ENCODE measurements at places on chromosomes 11 and 22.

GRCh38 chr11:91220476-91221202, 997.8 kb upstream of the CHORDC1 start:
- no peak for DNase-seq

DNA sequence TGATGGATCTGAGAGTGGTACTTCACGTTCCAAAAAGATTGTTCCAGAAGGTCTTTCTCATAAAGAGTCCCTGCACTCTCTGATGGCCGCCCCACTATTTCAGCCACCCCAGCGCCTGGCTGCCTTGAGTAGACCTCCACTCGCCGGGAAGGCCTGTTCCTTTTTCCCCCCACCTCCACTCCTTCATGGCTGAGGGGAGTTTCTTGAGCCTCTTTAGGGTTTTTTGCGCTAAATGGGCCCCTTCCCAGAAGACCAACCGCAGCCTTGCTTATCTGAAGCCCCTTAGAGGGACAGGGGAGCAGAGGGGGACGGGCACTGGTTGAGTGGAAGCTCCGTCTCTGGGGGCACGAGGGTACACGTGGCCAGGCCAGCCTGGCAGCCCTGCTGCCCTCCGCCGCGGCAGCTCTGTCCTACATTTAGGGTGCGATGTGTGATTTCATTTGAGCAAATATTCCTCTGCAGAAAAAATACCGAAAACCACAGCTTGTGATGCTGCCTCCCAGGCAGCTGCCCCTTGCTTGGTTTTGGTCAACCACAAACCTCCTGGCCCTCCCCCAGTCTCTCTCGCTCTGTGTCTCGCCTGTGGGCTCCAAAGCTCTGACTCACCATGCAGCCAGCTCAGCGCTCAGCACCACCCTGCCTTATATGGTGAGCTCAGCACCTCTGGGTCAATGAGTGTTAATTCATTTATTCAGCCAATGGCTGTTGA, 88.7 kb downstream of the TP53I11 start:
- peak; percentile 82 for DNase-seq

DNA sequence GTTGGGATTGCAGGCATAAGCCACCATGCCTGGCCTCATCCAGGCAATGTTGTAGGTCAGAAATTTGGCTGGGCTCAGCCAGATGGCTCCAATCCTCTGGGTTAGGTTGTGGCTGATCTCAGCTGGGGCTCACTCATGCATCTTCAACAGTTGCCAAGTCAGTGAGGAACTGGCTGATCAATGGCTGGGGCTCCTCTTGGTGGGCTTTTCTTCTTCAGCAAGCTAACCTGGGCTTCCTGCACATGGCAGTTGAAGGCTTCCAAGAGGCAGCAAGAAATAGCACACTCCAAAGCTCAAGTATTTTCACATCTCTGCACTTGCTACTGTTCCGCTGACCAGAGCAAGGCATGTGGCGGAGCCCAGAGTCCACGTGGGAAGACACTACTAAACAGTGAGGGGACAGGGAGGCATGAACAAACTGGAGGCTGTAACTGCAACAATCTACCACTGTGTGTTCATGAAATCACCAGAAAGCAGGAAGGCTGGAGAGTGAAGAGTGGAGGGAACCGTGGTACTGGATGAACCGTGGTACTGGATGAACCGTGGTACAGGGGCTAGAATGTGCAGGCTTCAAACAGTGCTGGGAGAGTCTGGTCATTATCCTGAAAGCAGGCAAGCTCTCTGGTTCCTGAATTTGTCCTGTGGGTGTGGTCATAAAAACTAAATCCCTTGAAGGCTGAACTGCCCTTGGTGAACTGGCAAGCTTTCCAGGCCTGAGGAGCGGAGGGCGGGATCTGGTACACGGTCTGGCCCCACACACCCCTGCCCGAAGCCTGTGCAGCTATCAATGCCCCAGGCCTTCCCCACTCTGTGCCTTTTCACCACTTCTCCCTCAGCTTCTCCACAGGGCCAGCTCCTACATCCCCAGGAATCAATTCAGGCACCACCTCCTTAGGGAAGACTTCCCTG, 20.2 kb downstream of the CHST1 start:
- DNase-seq: no peak

DNA sequence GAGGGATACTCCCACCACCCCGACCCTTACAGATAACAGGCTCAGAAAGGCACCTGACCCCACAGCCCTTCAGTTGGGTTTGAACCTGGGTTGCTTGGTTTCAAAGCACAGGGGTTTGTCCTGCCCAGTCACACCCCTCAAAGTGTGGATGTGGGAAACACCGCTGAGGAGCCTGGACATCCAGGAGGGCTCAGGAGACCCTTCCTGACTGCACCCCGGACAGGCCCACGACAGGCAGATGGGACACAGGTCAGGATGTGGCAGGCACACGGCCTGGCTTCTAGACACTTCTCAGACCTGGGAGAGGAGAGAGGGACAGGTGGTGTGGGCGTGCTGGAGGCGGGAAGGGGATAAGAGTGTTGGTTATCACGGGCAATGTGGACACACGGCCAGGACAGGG, 932.3 kb downstream of the BRD1 start:
- DNase-seq: no peak

- DNase-seq: no peak
Observed at GRCh38 chr11:7253800-7254199, 2.1 kb downstream of the SYT9 start.

- no peak for DNase-seq
Observed at GRCh38 chr11:3132831-3133260, 32.3 kb downstream of the OSBPL5 start.

- no peak for DNase-seq
Observed at GRCh38 chr11:113579292-113579940, 104.2 kb upstream of the DRD2 start.

- no peak for DNase-seq
Observed at GRCh38 chr22:48105259-48105658, 1342.8 kb downstream of the TBC1D22A start.

DNA sequence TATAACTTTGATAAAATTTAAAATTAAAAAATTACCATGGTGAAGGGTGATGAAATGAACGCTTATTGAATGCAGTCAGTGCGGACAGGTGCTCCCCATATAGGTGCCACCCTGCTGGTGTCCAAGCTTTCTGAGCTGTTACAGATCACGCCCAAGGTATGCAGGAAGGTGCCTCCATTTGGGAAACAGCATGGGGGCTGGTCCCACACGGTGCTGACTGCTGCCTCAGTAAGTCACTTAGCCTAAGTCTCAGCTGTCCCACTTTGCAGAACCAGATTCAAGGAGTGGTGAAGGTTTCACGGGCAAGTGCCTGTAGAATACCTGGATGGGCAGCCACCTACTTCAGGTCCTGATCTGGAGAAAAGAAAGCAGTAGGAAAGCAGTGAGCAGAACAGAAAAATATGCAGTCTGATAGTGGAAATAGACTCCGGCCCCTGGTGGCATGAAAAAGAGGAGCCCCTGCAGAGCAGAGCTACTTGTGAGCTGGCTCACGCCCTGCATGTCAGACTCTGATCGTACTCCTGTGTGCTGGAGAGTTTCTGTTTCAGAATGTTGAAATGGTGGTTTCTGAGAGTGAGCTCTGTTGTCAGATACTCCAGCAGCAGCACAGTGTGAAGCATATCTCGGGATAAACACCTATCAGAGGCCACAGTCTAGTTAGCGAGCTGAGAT, 33.2 kb downstream of the ADORA2A start:
- no peak for DNase-seq

DNA sequence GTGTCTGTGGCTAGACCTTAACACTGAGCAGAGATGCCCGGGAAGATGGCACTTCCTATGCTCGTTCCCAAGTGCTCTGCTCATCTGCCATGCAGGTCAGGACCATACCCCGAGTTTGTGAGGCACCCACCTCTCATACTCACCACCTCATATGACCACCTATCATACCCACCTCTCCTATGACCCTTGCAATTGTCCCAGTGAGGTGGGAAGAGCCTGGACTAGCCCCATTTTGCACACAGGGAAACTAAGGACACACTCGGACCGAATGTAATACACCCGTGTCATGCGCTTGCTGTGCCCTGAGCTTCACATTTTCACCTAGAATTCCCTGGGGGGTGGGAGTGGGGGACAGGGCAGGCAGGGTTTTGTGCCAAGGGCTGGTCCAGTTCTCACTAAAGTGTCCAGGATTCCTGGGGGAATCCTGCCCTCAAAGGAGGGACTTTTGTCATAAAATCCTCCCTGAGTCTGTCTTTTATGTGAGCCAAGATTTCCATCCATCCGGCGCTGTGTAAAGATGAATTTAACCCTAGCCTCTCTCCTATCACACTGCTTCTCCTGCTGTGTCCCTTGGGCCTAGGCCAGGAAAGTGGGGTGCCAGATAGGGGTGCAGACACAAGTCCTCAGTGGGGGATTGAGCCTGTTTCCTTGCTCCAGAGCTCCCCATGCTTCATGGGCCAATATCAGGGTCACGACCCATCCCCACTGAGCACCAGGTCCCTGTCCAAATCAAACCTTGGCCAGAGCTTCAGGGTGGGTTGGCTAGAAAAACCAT, 20.0 kb downstream of the TPBGL start:
- no peak for DNase-seq

DNA sequence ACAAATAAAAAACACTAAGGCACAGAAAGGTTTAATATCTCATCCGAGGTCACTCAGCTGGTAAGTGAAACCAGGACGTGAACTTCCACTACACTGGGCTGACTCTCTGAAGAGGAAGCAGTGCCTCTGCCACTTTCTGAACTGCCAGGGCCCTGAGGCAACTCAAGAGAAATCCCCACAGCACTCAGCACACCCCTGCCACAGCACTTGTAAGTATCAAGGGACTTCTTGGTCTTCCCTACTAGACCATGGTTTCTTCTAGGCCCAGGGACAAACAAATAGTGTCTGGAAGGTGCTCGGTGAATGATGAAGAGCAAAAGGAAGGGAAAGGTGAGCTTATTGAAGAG, 49.7 kb downstream of the RPL27A start:
- no peak for DNase-seq

GRCh38 chr11:103529181-103529684, 420.0 kb downstream of the DYNC2H1 start:
- no peak for DNase-seq

DNA sequence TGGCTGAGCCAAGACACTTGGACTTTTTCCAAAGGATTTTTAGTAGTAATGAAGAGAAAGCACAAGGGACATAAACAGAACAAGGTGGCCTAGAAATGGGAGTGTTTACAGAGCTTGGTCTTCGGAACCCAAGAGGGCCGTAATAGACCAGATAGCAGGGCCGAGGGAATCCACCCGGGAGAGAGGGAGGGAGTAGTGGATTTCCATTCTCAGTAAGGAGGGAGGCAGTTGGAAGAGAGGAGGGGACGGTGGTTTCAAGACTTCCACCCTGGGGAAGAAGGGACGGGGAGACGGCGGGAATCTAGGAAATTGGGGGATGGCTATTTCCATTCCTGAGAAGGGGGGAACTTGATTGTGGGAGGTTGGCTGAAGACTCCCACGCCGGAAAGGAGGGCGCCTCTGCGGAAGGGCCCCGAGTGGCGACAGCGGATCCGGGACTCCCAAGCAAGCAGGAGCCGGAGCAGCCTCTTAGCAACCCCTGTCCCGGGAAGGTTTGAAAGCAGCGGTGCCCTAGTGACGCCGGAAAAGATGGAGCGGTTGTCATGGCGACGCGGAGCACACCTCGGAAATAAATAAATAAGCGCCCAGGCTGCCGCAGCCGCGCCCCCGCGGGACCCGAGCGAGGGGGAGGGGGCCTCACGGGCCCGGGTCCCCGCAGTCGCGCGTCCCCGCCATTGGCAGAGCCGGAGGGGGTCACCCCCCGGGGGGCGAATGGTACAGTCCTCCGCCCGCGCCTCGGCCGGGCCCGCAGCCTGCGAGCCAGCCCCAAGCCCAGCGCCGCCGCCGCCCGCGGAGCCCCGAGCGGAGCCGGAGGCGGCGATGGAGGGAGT, 31.6 kb downstream of the EIF3F start:
- DNase-seq: peak; percentile 36

DNA sequence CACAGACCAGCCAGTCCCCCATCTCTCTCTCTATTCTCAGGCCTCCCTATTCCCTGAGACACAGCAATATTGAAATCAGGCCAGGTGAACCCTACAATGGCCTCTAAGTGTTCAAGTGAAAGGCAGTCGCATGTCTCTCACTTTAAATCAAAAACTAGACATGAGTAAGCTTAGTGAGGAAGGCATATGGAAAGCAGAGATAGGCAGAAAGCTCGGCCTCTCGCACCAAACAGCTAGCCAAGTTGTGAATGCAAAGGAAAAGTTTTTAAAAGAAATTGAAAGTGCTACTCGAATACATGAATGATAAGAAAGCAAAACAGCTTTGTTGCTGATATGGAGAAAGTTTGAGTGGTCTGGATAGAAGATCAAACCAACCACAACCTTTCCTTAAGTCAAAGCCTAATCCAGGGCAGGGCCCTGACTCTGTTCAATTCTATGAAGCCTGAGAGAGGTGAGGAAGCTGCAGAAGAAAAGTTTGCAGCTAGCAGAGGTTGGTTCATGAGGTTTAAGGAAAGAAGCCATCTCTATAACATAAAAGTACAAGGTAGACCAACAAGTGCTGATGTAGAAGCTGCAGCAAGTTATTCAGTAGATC, 19.8 kb upstream of the MPZL2 start:
- DNase-seq: no peak

GRCh38 chr11:15497366-15497765, 382.6 kb downstream of the INSC start:
- no peak for DNase-seq

GRCh38 chr11:8839957-8840945, 70.7 kb upstream of the AKIP1 start:
- DNase-seq: no peak

- DNase-seq: no peak
Observed at GRCh38 chr22:39949964-39950737, 10.0 kb upstream of the TMA7B start.

- DNase-seq: no peak
Observed at GRCh38 chr11:2538951-2539350, 94.1 kb downstream of the KCNQ1 start.

DNA sequence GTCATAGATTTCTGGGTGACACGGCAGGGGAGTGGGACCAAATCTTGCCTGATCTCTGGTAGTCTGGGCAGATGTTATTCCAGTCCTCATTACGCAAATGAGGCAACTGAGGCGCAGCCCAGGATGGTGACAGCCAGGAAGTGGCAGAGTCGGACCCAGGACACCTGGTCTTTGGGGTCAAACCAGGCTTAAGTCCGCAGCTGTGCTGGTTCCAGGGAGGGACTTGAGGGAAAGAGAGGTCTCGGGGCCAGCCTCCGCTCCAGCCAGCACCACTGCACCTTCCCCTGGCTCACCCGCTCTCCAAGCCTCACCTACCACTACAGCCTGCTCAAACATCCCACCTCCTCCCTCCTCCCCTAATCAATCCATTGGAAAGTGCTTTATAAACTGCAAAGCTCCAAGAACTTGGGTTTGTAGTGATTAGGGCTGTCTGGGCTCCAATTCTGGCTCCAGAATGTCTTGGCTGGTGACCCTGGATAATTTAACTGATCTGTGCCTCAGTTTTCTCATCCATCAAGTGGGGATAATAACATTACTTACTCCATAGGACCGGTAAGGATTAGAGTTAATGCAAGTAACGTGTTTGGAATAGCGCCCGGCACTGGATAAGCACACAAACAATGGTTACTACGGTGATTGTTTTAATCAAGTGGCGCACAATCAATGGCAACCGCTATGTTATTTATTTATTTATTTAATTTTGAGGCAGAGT, 526 bp upstream of the PNPLA5 start:
- DNase-seq: no peak

DNA sequence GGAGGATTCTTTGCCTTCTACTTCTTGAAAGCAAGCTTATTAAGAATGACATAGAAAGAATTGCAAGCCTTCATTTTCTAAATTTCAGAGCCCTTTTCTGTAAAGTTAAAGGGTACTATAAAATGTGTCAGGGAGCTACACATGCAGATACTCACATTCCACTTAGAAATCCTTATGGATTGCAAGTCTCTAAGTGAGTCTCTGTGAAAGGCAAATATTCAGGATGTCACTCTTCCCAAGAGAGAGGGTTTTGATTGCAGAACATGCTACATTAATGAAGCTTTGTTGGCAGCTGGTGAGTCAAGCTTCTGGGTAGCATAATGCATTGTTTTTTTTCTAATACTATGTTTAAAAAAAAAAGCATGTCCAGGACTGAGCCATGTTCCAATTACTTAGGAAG, 369.2 kb downstream of the DCDC1 start:
- DNase-seq: no peak

Data from stimulated activated CD8-positive, alpha-beta memory T cell treated with anti-CD3 and anti-CD28 coated beads, Interleukin-2, amount 100 ng/mL, for 48 hours (primary cell).